NCI-H82 (cell line): ENCODE measurements at places on chromosomes 7 and 10.

DNA sequence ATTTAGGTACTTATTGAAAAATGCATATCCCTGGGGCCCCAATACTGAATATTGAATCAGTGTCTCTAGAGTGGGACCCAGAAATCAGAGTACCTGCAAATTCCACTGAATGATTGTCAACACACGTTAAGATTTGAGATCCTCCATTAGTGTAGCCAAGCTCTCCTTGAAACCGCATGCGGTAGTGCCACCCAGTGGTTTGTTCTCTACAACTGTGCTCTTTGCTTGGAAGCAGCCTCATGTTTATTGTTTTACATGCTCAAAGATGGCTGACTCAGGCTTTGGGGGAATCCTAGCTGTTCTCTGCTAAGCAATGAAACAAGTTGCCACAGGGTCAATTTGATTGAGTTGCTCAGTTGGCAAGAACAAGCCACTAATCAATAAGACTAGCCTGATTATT lies 340.2 kb upstream of the CELF2 start:
- peak; percentile 85 for DNase-seq

- peak; percentile 64 for DNase-seq
These were observed 436.8 kb upstream of the GALNT17 start for GRCh38 chr7:70694971-70695794.

GRCh38 chr7:124959676-124960075 lies 30.1 kb upstream of the POT1 start:
- DNase-seq: no peak

- DNase-seq: no peak
These were observed 13.0 kb downstream of the GIMAP8 start for GRCh38 chr7:150463461-150463860.

- peak; percentile 11 for DNase-seq
These were observed 35.2 kb downstream of the ZNF487 start for GRCh38 chr10:43471935-43472720.

GRCh38 chr10:119445311-119445934 lies 97.1 kb downstream of the RGS10 start:
- peak; percentile 78 for DNase-seq

GRCh38 chr10:89348481-89348880 lies 20.7 kb downstream of the IFIT3 start:
- no peak for DNase-seq

DNA sequence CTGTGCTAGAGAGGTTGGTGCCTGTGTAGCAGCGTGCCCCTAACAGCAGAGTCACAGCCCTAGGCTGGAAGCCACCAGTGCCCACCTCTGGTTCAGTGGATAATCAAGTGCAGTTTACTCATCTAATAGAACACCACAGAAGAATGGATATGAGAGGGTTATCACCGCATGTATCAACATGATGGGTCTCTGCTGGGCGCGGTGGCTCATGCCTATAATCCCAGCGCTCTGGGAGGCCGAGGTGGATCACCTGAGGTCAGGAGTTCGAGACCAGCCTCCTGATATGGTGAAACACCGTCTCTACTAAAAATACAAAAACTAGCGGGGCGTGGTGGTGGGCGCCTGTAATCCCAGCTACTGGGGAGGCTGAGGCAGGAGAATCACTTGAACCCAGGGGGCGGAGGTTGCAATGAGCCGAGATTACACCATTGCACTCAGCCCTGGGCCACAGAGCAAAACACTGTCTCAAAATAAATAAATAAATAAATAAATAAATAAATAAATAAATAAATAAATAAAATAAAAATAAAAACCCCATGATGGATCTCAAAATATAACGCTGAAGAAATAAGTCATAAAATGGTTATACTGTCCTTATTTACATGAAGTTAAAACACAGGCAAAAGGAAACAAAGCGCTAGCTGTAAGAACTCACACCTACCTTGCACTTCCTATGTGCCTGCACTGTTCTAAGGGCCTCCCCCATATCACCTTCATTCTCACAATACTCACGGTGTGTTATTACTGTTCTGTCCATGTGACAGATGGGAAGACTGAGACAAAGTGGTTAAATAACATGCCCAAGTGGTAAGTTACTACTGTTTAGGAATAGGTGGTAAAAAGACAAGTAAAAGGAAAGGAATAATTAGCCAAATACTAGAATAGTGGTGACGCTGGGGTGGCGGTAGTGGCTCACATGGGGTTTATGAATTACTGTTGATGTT lies 70.9 kb downstream of the AMZ1 start:
- DNase-seq: no peak

- no peak for DNase-seq
These were observed 227.4 kb upstream of the COBL start for GRCh38 chr7:51543801-51544553.

- no peak for DNase-seq
These were observed 266.5 kb downstream of the AUTS2 start for GRCh38 chr7:69864822-69865221.

DNA sequence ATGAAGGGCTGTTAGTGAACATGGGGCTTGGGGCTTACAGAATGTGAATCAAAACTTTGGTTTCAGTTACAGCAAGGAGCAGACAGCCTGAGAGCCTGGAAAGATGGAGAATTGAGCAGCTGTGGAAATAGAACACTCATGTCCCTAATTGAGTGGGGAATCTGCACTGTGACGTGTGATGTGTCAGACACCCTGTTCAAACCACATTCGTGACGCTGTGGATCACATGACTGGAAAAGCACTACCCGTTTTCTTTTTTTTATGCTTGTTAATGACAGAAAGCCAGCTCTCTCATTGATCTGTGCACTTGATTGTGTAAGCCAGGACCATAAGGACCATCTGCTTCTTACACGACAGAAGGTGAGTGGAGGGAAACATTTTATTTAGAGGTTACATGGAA lies 15.1 kb upstream of the TBX20 start:
- DNase-seq: peak; percentile 91

- DNase-seq: no peak
These were observed 231.8 kb downstream of the WDR37 start for GRCh38 chr10:1287971-1288401.

- no peak for DNase-seq
These were observed 106.3 kb downstream of the GRK5 start for GRCh38 chr10:119313644-119314043.
